ENCODE measurements at places on chromosomes 5 and 9.

DNA sequence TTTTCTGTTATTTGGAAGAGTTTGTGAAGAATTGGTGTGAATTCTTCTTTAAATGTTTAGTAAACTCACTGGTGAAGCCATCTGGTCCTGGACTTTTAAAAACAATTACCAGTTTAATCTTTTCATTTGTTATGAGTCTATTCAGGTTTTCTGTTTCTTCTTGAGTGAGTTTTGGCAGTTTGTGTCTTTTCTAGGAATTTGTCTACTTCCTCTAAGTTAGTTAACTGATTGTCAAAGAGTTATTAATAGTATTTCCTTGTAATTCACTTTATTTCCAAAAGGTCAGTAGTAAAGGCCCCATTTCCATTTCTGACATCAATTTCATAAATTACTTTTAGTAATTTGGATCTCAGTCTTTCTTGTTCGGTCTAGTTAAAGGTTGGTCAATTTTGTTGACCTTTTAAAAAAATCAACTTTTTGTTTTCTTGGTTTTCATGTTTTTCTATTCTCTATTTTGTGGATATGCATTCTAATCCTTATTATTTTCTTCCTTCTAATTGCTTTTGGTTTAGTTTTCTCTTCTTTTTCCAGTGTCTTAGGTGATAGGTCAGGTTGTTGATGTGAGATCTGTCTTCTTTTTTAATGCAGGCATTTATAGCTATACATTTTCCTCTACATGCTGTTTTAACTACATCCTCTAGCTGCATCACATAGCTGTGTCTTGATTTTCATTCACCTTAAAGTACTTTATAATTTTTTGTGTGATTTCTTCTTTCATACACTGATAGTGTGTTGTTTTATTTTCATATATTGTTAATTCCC lies 7.3 kb upstream of the SMIM3 start:
- no peak for DNase-seq

- no peak for DNase-seq
Measured at GRCh38 chr9:96171728-96172127, 130.2 kb downstream of the HSD17B3 start.

- no peak for DNase-seq
Measured at GRCh38 chr9:113572076-113572861, 108.7 kb downstream of the RGS3 start.

DNA sequence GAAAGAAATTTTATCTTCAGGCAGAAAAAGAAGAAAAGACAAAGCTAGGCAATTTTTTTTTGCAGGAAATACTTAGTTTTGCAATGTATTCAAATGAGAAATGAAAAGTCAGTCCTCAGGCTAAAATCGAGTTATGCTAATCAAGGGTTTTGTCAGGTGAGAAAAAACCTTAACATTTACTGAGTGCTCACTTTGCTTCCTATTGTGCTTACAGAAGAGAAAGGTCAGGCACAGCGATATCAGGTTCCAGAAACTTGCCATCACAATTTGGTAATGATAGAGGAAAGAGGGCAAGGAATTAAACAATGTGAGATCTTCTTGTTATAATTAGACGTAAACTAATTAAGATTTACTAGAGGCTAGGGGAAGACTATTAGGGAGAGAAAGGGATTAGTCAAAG lies 431.7 kb upstream of the CTNND2 start:
- DNase-seq: no peak

GRCh38 chr9:32969270-32969669 lies 32.2 kb downstream of the APTX start:
- no peak for DNase-seq

- no peak for DNase-seq
Measured at GRCh38 chr9:120289098-120289497, 290.9 kb downstream of the CDK5RAP2 start.

GRCh38 chr9:70579686-70580085 lies 165.2 kb upstream of the KLF9 start:
- DNase-seq: no peak

DNA sequence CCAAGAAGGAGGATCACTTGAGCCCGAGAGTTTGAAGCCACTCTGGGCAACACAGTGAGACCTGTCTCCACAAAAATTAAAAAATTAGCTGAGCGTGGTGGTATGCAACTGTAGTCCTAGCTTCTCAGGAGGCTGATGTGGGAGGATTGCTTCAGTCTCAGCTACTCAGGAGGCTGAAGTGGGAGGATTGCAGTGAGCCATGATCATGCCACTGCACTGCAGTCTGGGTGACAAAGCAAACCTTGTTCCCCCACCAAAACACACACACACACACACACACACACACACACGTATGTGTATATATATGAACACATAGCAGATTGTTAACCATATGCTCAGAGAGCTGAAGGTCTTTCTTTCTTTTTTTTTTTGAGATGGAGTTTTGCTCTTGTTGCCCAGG lies 157.5 kb upstream of the MAST4 start:
- no peak for DNase-seq

- DNase-seq: no peak
Measured at GRCh38 chr9:71509054-71509453, 259.3 kb downstream of the CEMIP2 start.

GRCh38 chr5:120684213-120684612 lies 220.1 kb downstream of the PRR16 start:
- no peak for DNase-seq

DNA sequence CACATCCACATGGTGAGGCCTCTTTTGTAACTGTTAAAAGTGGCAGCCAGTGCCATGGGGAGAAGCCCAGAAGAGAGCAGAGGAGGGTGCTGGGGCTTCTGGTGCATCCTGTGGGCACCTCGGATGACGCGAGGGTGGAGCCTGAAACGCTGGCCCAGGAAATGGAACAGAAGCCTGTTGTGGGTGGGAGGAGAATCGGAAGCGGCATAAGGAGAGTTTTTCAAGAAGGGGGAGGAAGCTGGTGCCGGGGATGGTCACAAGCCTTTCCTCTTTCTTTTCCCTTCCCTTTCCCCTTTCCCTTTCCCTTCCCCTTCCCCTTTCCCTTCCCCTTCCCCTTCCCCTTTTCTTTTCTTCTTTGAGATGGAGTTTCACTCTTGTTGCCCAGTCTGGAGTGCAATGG lies 12.9 kb downstream of the ANKRD33B start:
- no peak for DNase-seq

GRCh38 chr9:126695186-126695585 lies 81.5 kb downstream of the LMX1B start:
- DNase-seq: no peak

DNA sequence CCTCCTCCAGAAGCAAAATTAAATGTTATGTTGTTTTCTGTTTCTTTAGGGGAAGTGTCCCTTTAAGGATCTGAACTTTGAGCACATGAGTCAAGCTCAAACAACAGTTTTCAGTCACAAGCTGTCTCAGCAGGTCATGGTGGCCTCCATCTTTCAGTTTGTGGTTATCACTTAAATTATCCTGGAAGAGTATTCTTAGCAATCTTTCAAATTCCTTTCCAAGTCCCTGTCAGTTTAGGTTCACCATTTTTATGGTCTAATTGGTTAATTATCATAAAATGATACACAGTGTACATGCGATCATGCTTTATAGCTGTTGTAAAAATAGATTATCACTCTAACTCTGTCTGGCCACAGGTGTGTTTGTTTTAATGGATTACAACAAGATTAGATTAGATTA lies 43.1 kb upstream of the SELENOP start:
- no peak for DNase-seq

DNA sequence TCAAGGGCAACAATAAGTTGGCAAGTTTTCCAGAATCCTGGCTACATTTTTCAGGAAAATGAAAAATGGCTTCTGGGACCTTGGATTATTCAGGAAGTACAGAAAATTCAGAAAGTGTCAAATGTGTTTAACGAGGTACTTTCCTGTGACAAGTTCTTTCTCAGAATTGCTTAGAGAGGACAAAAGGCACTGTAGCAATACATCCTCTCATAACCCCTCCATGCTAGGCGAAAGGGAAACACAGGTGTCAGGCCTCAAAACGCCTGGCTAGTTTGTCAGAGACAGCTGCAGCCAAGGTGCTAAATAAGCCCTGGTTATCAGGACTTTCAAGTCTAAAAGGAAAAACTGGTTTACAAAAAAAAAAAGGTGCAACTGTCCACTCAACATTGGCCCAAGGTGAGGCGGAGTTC lies 115.2 kb downstream of the GNAQ start:
- DNase-seq: no peak

DNA sequence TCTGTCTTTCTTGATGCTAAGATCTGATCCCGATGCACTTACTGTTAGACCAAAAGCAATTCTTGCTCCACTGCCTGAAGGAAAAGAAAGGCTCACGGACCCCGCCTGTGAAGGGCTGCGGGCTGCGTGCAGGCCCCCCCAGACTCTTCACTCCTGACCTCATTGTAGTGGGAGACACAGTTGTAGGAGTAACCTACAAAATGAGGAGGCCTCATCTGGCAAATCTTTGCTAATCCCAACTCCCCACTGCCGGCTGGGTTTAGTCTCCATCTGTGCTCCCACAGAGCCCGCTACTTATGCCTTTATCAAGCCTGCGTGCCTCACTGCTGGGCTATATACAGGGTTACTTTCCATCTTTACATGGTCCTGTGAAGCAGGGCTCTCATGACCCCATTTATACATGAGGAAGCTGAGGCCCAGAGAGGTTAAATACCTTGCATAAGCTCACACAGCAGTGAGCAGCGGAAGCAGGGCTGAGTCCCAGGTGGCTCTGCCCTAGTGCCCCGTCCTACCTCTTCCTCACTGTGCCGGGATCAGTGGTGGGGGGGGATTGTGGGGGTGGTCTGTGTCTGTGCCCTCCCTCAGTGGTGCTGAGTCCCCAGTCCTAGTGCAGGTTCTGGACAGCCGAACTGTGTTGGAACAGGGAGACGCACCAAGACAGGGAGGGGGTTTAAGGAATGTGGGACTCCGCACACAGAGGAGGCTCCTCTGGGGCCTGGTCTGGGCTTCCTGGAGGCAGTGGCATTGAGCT lies 43.9 kb upstream of the RNF130 start:
- no peak for DNase-seq

- no peak for DNase-seq
Measured at GRCh38 chr9:32348106-32348695, 36.2 kb upstream of the ACO1 start.

DNA sequence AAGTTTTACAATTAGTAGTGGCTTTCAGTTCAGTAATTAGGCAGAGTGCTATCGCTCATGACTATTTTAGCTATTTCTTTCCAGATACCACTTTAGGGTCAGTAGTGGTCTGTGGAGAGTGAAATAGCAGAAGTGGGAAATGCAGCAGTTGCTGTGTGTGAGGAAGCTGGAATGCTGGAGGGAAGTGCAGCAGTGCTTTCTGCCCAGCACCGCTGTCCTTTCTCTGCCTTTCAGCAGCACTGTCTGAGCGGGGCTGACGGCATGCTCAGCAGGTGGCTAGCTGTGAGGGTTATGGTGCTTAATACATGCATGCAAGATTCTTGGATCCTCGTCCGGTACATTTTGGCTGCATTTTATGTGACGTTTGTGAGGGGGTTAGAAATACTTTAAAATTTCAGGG lies 213.9 kb downstream of the PBX3 start:
- no peak for DNase-seq

DNA sequence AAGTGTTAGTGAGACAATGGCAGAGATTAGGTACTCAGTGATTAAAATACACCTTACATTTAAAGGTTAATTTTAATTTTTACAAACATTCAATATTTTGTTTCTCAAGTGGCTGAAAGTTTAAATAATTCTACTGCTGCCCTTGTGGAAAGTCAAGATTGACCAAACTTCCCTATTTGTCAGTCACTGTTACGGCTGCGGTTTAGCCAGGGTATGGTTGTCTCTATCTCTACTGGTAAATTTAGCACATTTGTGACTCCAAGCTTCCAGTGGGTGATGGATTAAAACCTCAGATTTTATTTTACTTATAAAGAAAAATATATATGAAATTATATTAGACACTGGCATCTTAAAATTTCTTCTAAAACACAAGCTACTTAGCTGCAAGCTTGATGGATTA lies 368.4 kb downstream of the CDH18 start:
- DNase-seq: no peak

DNA sequence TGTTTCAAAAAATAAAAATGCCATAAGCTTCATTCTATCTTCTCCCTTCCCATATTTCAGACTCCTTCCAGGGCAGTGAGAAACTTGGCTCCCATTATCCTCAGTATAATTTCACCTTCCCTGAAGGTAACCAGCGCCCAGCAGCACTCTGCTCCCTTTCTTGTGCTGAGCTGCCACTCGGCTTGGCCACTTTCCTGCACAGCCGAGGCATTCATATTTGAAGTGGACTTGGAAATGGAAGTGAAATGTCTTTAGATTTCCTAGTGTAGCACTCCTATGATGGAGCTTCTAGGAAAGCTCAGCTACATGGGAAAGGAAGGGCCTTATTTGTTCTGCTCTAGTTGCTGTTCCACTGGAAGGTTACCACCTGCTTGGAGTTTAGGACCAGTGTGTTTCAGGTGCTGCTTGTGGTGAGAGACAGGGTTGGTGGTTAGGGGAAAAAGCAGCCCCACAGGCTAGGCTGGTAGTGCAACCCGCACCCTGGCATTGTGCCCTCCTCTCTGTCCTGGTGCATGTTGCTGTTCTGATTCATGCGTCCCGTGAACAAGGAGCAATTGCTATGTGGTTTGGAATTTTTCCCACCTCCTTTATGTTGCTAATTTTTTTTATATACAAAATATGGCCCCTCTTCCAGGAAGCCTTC lies 53.8 kb downstream of the RAD23B start:
- DNase-seq: no peak

DNA sequence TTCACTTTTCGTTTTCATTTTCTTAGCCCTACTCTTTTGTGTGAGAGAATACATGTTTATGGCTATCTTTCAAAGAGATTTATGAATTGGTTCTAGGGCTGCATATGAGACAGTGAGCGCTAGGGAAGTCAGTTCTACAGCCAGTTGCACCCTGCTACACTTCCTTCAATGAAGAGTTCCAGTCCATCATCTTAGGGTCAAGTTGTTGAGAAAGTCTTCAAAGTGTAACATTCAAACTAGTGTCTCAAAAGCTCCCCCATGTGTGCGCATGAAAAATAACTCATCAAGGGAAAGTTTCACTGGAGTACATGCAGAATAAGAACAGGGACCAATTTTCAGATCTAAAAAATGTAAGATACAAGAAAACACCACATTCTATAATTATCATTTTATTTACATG lies 317.2 kb downstream of the DEPDC1B start:
- DNase-seq: no peak

GRCh38 chr5:68803881-68804319 lies 289.9 kb upstream of the SLC30A5 start:
- no peak for DNase-seq

GRCh38 chr9:134896834-134897583 lies 16.4 kb downstream of the FCN2 start:
- DNase-seq: no peak

DNA sequence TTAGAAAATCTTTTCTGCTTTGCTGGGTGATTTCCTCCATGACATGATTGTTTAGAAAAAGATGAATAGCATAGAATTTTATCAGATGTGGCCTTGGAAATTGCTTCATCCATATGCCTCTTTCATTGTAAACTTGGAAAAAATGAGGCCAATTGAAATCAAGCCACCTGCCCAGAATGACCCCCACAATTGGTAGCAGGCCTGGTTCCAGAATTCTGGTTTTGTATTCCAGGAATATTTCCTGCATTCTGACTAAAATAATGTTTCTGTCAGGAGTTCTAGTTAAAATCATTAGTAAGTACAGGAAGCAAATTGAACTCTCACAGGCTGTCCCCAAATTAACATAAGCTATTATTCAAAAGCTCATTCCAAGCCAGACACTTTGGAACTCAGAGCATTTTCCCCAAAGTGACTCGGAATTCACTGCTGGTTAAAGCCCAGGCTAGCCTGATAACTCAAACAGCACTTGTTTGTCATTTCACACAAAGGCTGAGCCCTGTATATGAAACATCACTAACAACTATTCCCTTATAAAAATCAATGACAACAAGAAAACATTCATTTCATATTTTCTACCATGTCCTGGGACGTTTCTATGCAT lies 75.1 kb upstream of the ADCY2 start:
- no peak for DNase-seq

GRCh38 chr5:155274484-155274883 lies 260.9 kb downstream of the KIF4B start:
- no peak for DNase-seq
